ENCODE measurements at places on chromosomes 4 and X. TPM values are rescaled to one million over a fixed set of nuclear protein-coding genes. Genes with fewer than 3 reads are reported as not detected.

The CDS1 gene
- total RNA-seq: 0.85 TPM

The DACH2 gene
- total RNA-seq: not detected

The POLN gene
- total RNA-seq: 3.4 TPM

The STARD8 gene
- total RNA-seq: 26.8 TPM

The CCDC149 gene
- total RNA-seq: 10.4 TPM

DNA sequence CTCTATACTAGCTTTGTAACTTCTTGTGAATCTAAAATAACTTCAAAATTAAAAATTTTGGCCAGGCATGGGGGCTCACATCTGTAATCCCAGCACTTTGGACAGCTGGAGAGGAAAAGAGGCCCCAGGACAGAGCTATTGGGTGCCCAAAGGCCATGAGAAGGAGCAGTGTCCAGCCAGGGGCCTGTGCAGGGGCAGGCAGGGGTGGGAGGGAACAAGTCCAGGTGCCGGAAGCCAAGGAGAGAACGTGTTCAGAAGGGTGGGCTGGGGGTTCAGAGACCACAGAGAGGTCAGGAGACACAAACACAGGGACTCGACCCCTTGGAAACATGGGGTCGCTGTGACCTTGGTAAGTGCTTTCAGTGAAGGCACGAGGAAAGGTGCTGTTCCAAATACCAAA, 138.9 kb downstream of the EVC2 start:
- no peak overlapping the region for H3K27ac ChIP-seq
- no peak for DNase-seq
- H3K4me1 ChIP-seq: no peaks in the 10 kb centered on the region

- H3K4me3 ChIP-seq: no peak overlapping the region
- no peaks in the 10 kb centered on the region for H3K36me3 ChIP-seq
- no peaks in the 10 kb centered on the region for H3K4me1 ChIP-seq
- H3K27me3 ChIP-seq: no peaks in the 10 kb centered on the region
These were observed 85.4 kb upstream of the IGFBP7 start for GRCh38 chr4:57195622-57196021.

GRCh38 chr4:73725510-73725909, 14.9 kb upstream of the CXCL8 start:
- H3K4me1 ChIP-seq: peaks cover 13% of the 10 kb centered on the region
- no peak for DNase-seq
- H3K4me3 ChIP-seq: no peak overlapping the region
- H3K36me3 ChIP-seq: no peaks in the 10 kb centered on the region
- H3K27me3 ChIP-seq: no peaks in the 10 kb centered on the region
- no peak overlapping the region for H3K27ac ChIP-seq

DNA sequence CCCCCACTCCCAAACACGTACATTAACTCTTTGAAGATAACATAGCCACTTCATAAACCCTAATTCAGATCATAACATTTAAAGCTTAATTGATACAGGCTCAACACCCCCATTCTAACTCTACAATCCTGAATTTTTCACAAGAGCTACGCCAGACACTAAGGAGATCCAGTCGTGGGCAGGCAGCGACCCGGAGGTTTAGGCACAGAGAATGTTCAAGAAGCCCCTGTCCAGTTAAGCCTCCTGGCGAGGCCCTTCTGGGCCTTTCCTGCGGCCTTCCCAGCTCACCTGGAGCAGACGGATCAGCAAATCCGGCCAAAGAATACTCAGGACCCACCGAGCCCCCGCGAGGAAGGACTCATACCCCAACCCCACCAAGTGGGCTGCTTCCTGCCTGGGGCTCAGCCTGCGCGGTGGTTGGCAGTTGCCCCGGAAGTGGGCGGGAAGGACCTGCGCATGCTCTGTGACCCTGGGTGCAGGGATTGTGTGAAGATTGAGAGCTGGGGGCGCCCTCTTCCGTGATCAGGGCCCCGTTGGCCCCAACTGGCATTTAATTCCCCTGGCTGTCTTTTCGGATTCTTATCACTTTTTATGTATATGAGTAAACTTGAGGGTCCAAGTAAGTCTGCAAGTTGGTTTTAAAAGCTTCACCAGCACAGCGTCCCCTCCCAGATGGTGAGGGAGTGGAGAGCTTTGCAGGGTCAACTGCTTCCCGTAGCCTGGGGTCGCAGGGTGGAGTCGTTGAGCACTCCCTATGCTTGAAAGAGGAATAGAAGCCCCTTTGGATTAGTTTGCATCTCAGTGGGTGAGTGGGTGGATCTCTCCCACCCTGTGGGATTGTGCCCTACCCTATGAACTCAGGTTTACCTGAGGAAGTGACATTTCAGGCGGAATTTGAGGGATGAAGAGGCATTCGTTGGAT, at the start of gene TRIM61:
TRIM61 (minus strand) TSS at position 415 of the 922 bp plus-strand sequence. CDS start 7,655 bp downstream, outside the sequence.
- H3K27me3 ChIP-seq: no peaks in the 10 kb centered on the region
- H3K4me3 ChIP-seq: peak within 1 kb of the TSS; percentile 25
- peaks cover 14% of the 10 kb centered on the region for H3K36me3 ChIP-seq
- DNase-seq: no peak
- peak within 1 kb of the TSS; percentile 74 for H3K27ac ChIP-seq

DNA sequence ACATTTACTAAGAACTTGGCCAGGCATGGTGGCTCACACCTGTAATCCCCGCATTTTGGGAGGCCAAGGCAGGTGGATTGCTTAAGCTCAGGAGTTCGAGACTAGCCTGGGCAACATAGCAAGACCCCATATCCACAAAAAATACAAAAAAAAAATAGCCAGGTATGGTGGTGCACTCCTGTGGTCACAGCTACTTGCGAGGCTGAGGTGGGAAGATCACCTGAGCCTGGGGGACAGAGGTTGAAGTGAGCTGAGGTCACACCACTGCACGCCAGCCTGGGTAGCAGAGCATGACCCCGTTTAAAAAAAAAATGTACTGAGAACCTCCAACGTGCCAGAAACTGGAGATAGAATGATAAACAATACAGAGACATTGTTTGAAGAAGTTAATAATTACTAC, 8.0 kb downstream of the OPRPN start:
- H3K27me3 ChIP-seq: no peaks in the 10 kb centered on the region
- H3K4me1 ChIP-seq: no peaks in the 10 kb centered on the region
- no peak overlapping the region for H3K27ac ChIP-seq
- no peak overlapping the region for H3K4me3 ChIP-seq

- H3K4me1 ChIP-seq: no peaks in the 10 kb centered on the region
- no peaks in the 10 kb centered on the region for H3K36me3 ChIP-seq
- no peak overlapping the region for H3K27ac ChIP-seq
- no peak for DNase-seq
- H3K4me3 ChIP-seq: no peak overlapping the region
- no peaks in the 10 kb centered on the region for H3K27me3 ChIP-seq
These were observed 84.3 kb downstream of the SPRY1 start for GRCh38 chr4:123480706-123481418.

- no peaks in the 10 kb centered on the region for H3K36me3 ChIP-seq
- no peak overlapping the region for H3K4me3 ChIP-seq
- peak; percentile 78 for DNase-seq
- H3K4me1 ChIP-seq: peaks cover 38% of the 10 kb centered on the region
These were observed 4.3 kb upstream of the TSPAN5 start for GRCh38 chr4:98662626-98663225.

DNA sequence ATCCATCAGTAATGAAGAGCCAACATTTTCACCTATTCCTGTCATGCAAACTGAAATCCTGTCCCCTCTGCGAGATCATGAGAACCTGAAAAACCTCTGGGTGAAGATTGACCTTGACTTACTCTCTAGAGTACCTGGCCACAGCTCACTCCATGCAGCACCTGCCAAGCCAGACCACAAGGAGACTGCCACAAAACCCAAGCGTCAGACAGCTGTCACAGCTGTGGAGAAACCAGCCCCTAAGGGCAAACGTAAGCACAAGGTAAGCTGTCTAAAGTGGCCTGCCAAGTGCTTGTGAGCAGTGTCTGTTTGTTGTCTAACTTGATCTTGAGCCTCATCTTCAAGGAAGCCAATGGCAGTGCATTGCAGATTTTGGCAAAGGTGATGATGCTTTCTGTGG, 455.9 kb downstream of the AFF2 start:
- H3K27ac ChIP-seq: no peak overlapping the region
- no peak for DNase-seq
- H3K27me3 ChIP-seq: no peaks in the 10 kb centered on the region
- no peaks in the 10 kb centered on the region for H3K4me1 ChIP-seq
- H3K4me3 ChIP-seq: no peak overlapping the region

- no peak overlapping the region for H3K27ac ChIP-seq
- H3K36me3 ChIP-seq: no peaks in the 10 kb centered on the region
- no peak overlapping the region for H3K4me3 ChIP-seq
- no peaks in the 10 kb centered on the region for H3K4me1 ChIP-seq
These were observed 74.2 kb downstream of the PPA2 start for GRCh38 chr4:105399532-105400161.

All from spleen (tissue), 13 donors.